ENCODE measurements at places on chromosomes 7 and 10. TPM values are rescaled to one million over a fixed set of nuclear protein-coding genes. Genes with fewer than 3 reads are reported as not detected.

DNA sequence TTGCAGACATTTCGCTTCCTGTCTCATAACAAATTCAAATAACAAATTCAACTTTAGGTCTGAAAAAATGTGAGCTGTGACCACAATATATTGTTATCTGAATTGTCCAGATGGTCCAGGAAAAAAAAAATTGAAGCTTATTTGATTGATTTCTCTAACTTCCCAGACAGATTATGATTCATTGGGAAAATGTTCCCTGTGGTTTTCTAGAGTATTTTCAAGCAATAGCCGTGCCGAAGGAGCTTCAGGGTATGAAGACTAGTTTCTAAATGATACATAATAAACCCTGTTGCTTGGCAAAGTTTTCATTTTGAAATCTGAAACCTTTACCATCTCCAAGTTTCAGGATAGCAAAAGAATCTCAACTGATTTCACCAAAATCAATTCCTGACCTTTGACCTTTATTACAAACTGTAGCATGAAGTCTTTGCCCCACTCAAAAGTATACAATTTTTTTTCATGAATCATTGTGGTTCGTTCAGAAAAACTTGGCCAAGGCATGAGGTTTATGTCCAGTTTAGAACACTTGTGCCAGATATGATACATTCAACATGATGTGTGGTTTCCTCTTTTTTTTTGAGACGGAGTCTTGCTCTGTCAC, 109.9 kb downstream of the JCAD start:
- DNase-seq = no peak

- DNase-seq = peak; percentile 67
Measured at GRCh38 chr10:103197174-103197573, 4.1 kb upstream of the NT5C2 start.

DNA sequence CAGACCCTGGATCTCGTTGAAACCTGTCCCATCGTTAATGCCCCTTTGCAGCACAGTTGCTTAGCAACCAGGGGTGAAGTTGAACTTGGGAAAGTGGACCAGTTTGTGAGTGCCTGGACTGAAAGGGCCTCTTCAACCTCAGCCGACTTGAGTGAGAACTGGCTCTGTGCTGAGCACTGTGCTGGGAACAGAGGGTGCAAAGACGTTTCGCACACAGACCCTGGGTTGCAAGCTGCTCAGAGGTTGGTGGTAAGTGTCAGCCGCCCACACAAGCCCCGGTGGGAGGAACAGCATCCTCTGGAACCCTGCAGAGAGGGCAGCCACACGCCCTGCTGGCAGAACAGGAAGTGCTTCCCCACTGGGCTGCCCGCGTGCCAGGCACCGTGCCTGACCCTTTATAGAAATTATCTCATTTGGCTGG, 89.2 kb downstream of the CARD11 start:
- peak; percentile 67 for DNase-seq

The AKR1C4 gene
- not detected for total RNA-seq

The HOXA9 gene
- not detected for total RNA-seq

The CPA1 gene
- not detected for total RNA-seq

The HABP2 gene
- not detected for total RNA-seq

- DNase-seq = no peak
Measured at GRCh38 chr7:31917256-31917655, 153.0 kb downstream of the PDE1C start.

The ACSM6 gene
- total RNA-seq = not detected

DNA sequence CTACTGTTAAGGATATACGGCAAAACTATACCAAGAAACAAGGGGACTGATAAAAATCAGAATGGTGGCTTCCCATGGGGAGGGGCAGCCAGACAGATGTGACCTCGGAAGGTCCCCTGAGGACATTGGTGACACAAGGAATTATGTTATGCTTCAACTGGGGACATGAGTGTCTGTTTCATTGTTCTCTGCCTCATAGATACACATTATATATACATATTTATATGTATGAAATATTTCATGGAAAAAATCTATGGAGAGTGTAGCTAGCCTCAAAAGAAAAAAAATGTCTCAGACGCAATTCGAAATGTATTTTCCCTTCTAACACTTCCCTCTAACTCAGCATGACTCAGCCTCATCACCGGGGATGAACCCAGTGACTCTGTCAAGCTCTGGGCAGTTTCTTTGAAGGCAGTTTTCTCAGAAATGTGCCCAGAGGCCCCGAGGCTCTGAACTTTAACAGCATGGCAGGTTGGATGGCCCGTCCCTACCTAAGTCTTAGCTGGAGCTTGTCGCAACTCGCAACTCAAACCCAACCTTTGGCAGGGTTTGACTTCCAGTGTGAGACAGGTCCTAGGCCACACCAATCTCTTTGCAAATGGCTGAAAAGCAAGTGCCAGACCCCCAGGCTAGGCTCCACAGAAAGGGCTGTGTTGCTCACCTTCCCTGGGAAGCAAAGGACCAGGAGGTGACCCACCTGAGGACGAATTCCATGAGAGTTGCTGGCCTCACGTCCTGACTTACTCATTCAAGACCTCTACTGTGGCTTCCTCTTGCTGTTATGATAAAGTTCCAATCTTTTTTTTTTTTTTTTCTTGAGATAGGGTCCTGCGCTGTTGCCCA, 86.9 kb downstream of the CARD11 start:
- no peak for DNase-seq

The NEURL1 gene
- total RNA-seq = 0.11 TPM

DNA sequence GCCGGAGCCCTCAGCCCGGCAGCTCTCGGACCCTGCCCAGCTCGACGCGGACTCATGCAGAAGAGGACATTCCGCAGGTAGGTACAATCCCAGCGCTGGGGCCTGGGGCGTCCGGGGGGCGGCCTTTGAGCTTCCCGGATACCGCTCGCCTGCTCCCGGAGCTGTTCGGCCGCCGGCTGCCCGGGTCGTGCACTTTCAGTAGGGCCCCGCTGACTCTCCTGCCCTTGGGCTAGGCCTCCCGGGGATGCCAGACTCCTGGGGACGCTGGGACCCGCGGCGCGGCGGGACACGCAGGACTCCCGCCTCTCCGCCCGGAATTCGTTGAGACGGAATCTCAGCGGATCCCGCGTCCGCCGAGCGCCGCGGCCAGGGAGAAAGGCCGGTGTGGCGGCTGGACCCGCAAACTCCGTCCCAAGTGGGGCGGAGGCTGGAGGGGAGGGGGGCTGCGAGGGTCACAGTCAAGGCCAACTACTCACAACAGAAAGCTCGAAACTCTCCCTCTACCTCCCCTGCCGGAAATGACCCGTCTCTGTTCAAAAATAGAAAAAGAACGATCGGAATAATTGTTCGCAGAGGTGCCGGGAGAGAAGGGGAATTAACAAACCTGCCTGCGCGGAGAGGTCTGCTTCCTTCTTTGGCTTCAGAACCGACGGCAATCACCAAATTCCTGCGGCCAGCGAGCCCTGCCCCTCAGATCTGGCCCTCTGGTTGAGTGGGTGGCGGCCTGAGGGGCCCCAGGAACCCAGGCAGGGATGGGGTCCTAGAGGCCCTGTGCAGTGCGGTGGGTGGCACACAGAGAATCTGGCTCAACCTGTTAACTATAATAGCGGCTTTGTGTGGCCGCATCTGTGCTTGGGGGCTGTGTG, 9.2 kb downstream of the TLX1 start:
- no peak for DNase-seq

The KIAA1217 gene
- 31.7 TPM for total RNA-seq

GRCh38 chr7:921581-922333, 32.7 kb downstream of the ADAP1 start:
- DNase-seq = peak; percentile 54

GRCh38 chr10:75358835-75359421, 42.6 kb downstream of the ZNF503 start:
- no peak for DNase-seq

GRCh38 chr10:103855424-103855823, at the start of gene SH3PXD2A:
SH3PXD2A (minus strand) TSS chr10:103855576; CDS start chr10:103855266, 310 bp downstream.
- DNase-seq = peak; percentile 87
